ENCODE measurements at places on chromosomes 3 and 15. TPM values are rescaled to one million over a fixed set of nuclear protein-coding genes. Genes with fewer than 3 reads are reported as not detected.

Gene ACTRT3
- 1.5 TPM for total RNA-seq

Gene MOBP
- total RNA-seq = not detected

Gene EHHADH
- total RNA-seq = 2.8 TPM

Gene CKMT1B
- total RNA-seq = 1.9 TPM

Gene SLC2A2
- not detected for total RNA-seq

Gene CKMT1A
- total RNA-seq = 4.9 TPM

Gene GADL1
- total RNA-seq = 0.12 TPM

Gene IDH3A
- total RNA-seq = 41.5 TPM

Gene CACNA2D3
- total RNA-seq = 0.34 TPM

GRCh38 chr15:80156176-80156720, 3.4 kb downstream of the FAH start:
- peak overlapping the region; percentile 92 for H3K4me3 ChIP-seq
- no peak overlapping the region for H3K27ac ChIP-seq
- DNase-seq = no peak
- peaks cover 4% of the 10 kb centered on the region for H3K36me3 ChIP-seq
- H3K27me3 ChIP-seq = peaks cover 3% of the 10 kb centered on the region

DNA sequence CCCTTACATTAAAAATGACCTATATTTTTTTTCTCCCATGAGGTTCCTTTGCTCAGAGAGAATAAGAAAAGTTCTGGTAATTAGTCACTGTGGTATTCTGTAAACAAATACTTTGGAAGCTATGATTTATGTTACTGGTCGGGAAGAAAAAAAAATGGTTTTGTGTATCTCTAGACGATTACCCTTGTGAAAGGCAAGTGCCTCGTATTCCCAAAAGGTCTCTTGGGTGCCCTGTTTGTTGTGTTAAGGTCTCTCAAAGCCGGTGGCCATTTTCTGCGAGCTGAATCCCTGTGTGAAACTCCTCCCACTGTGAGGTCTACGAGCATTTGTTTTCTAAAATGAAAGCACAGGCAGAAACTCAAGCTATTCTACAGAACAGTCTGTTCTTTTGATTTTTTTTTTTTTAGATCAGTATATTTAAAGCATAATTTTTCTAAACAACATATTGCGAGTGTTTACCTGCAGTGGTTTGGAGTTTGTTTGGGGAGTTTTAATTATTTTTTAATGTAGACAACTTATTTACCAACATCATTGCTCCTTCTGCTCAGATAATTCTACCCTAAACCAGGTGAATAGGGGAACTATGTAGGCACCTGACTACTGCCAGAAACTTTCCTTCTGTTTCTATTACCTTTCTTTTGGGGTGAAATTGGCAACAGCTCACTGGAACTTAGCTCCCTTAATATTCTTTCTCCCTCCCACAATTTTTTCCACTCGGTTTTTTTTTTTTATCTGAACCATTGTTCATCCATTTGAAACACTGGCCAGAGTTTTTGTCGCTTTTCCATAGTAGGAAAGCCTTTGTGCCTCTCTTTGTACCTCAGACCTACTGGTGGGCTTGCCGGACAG, 44.0 kb downstream of the ZBTB38 start:
- H3K36me3 ChIP-seq = peaks cover 11% of the 10 kb centered on the region
- H3K4me1 ChIP-seq = peaks cover 39% of the 10 kb centered on the region
- H3K4me3 ChIP-seq = peak overlapping the region; percentile 68
- peak; percentile 12 for DNase-seq
- H3K27ac ChIP-seq = peak overlapping the region; percentile 94

DNA sequence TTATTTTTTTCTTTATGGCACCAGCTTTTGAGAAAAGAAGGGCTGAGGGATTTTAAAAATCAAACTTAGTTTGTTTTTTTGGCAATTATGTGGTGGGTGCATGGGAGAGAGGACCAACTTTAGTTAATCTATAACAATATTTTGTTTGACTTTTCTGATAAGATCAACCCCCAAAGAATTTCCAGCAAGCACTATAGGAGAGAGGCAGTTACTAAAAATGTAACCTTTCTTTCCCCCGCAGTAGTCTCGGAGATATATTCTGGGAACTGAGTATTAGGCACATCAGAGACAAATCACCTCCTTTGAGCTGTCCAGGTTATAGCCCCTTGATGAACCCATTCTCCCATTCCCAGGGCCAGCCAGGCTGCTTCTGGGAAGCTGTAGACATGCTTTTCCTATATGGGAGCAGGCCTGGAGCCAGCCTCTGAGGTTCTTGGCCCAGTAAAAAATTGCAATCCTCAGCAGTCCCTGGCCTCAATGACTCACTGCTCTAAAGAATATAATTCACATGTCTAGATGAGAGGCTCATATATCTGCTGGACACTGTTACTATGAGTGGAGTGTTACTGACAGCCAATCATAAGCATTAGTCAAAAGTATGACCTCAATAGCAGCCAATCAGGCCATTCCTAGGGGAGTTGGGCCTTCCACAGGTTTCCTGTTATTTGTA, 138.3 kb upstream of the AGBL1 start:
- no peak for DNase-seq
- H3K4me3 ChIP-seq = no peak overlapping the region
- H3K4me1 ChIP-seq = no peaks in the 10 kb centered on the region
- no peaks in the 10 kb centered on the region for H3K27me3 ChIP-seq

- DNase-seq = no peak
- peak overlapping the region; percentile 74 for H3K4me3 ChIP-seq
- H3K4me1 ChIP-seq = peaks cover 37% of the 10 kb centered on the region
- H3K27me3 ChIP-seq = no peaks in the 10 kb centered on the region
These were observed 9.5 kb downstream of the CMTM7 start for GRCh38 chr3:32401126-32401525.

DNA sequence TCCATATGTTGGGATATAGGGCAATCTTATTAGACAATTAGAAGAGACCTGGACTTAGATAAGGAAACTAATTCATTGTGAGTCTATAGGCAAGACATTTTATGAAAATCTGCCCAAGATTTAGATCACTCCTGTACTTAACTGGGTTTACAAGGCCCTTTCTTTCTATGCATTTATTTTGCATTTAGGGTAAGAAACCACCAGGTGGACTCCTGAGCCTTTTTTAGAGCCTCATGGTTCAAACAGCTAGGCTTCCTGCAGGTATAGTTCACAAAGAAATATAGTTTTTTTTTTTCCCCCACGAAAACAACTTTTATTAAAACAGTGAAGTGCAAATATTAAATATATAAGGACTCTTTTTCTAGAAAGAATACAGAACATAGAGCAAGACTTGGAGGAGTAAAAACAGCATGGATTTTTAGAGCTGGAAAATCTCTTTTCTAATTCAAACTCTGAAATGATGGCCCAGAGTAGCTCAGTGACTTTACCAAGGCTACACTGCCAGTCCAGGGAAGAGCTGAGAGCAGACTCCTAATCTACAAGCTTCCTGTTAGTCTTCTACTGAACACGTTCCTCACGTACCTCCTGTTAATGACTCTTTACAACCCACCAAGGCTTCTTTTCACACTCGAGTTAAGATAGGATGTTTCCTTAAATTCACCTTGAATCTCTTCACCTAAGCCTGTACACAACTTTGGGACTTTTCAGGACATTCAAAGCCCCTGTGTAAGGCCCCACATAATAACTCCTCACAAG, 400.9 kb upstream of the ATP11B start:
- H3K27me3 ChIP-seq = no peaks in the 10 kb centered on the region
- no peak overlapping the region for H3K27ac ChIP-seq
- H3K4me3 ChIP-seq = no peak overlapping the region
- no peaks in the 10 kb centered on the region for H3K36me3 ChIP-seq

DNA sequence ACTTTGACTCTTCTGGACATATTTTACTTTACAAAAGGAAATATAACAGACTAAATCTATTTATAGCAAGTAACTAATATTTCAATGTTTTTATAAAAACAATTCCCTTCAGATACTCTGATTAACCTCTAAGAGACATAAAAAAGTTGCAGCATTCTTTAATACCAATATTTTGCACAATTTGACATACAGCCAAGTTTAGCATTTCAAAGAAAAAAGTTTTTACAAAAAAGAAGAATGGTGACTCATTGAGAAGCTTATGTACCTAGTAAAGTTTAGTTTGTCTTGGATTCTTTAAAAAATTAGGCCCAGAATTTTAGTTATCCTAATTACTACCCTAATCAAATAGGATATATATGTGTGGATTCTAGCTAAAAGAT, 17.6 kb downstream of the DAZL start:
- no peak overlapping the region for H3K4me3 ChIP-seq
- no peaks in the 10 kb centered on the region for H3K27me3 ChIP-seq
- H3K36me3 ChIP-seq = no peaks in the 10 kb centered on the region
- H3K4me1 ChIP-seq = no peaks in the 10 kb centered on the region

GRCh38 chr3:159187232-159187631, 385.4 kb downstream of the MFSD1 start:
- H3K27ac ChIP-seq = no peak overlapping the region
- no peak overlapping the region for H3K4me3 ChIP-seq
- H3K4me1 ChIP-seq = no peaks in the 10 kb centered on the region
- no peak for DNase-seq
- no peaks in the 10 kb centered on the region for H3K36me3 ChIP-seq

GRCh38 chr3:12986986-12987385, 86.2 kb downstream of the IQSEC1 start:
- no peak overlapping the region for H3K27ac ChIP-seq
- no peak overlapping the region for H3K4me3 ChIP-seq
- H3K36me3 ChIP-seq = no peaks in the 10 kb centered on the region

GRCh38 chr3:182220471-182220870, 508.7 kb downstream of the SOX2 start:
- no peak overlapping the region for H3K27ac ChIP-seq
- no peaks in the 10 kb centered on the region for H3K27me3 ChIP-seq
- H3K36me3 ChIP-seq = peaks cover 17% of the 10 kb centered on the region
- DNase-seq = no peak
- peaks cover 27% of the 10 kb centered on the region for H3K4me1 ChIP-seq

- H3K27me3 ChIP-seq = no peaks in the 10 kb centered on the region
- H3K27ac ChIP-seq = no peak overlapping the region
- H3K4me1 ChIP-seq = peaks cover 6% of the 10 kb centered on the region
These were observed 106.7 kb downstream of the C3orf70 start for GRCh38 chr3:185046164-185046515.

DNA sequence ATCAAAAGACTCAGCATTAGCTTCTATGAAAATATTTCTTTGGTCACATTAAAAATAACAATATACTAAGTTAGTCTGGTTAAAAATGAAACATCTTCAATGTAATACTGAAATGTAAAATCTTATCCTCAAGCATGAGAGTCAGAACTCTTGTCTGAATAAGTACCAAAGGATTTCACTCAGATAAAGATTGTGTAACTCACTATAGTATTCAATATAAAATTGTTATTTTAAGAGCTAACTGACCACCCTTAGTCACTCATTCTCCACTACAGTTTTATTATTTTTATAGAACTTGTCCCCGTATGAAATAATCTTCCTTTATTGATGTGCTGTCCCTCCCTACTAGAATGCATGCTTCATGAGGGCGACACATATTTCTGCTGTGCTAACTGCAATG, 426.3 kb downstream of the MECOM start:
- H3K36me3 ChIP-seq = no peaks in the 10 kb centered on the region
- no peak overlapping the region for H3K27ac ChIP-seq
- H3K27me3 ChIP-seq = no peaks in the 10 kb centered on the region

DNA sequence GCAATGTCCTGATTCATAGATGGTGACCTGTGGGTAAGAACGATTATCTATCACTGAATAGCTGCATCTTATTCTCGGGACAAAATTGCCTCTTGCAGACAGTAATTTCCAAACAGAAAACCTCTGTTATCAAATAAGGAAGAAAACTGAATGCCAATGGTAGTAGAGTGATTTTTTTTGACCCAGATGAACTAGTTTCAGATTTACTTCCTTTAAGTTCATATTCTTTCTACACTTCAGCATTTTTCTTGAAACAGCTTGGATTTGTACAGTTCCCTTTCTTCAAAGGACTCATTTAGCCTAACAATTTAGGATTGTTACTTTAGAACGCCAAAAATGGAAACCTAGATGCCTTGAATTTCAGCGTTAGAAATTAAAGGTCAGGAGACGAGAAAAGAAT, 14.6 kb downstream of the ETV5 start:
- no peak overlapping the region for H3K4me3 ChIP-seq
- H3K36me3 ChIP-seq = peaks cover 16% of the 10 kb centered on the region
- H3K27me3 ChIP-seq = peaks cover 32% of the 10 kb centered on the region
- no peak for DNase-seq

GRCh38 chr3:32954506-32954905, 3.1 kb downstream of the CCR4 start:
- no peaks in the 10 kb centered on the region for H3K36me3 ChIP-seq
- no peak overlapping the region for H3K4me3 ChIP-seq
- no peak overlapping the region for H3K27ac ChIP-seq
- DNase-seq = no peak
- no peaks in the 10 kb centered on the region for H3K27me3 ChIP-seq

- H3K4me1 ChIP-seq = peaks cover 33% of the 10 kb centered on the region
- H3K27me3 ChIP-seq = no peaks in the 10 kb centered on the region
- no peak overlapping the region for H3K4me3 ChIP-seq
- no peak overlapping the region for H3K27ac ChIP-seq
- DNase-seq = no peak
- peaks cover 7% of the 10 kb centered on the region for H3K36me3 ChIP-seq
These were observed 137.5 kb downstream of the LRRK1 start for GRCh38 chr15:101056366-101057334.

GRCh38 chr3:197858133-197858532, 67.1 kb downstream of the LRCH3 start:
- no peak overlapping the region for H3K4me3 ChIP-seq
- H3K27ac ChIP-seq = no peak overlapping the region
- no peaks in the 10 kb centered on the region for H3K27me3 ChIP-seq
- H3K4me1 ChIP-seq = peaks cover 13% of the 10 kb centered on the region
- peaks cover 17% of the 10 kb centered on the region for H3K36me3 ChIP-seq
- DNase-seq = no peak

- no peak overlapping the region for H3K27ac ChIP-seq
- H3K27me3 ChIP-seq = peaks cover 41% of the 10 kb centered on the region
These were observed 1.8 kb upstream of the LSG1 start for GRCh38 chr3:194673761-194674160.

- no peak overlapping the region for H3K27ac ChIP-seq
- H3K4me1 ChIP-seq = peaks cover 18% of the 10 kb centered on the region
- no peaks in the 10 kb centered on the region for H3K27me3 ChIP-seq
- no peak for DNase-seq
These were observed 5.4 kb upstream of the ACSBG1 start for GRCh38 chr15:78239811-78240210.

Data from neural crest cell (in vitro differentiated cells).